ENCODE measurements at places on chromosomes 16 and 17.

- no peak for DNase-seq
- peak overlapping the region; percentile 34 for H3K27ac ChIP-seq
- H3K4me1 ChIP-seq, result peaks cover 13% of the 10 kb centered on the region
These were observed 1.1 kb upstream of the TPPP3 start for GRCh38 chr16:67394155-67395104.

DNA sequence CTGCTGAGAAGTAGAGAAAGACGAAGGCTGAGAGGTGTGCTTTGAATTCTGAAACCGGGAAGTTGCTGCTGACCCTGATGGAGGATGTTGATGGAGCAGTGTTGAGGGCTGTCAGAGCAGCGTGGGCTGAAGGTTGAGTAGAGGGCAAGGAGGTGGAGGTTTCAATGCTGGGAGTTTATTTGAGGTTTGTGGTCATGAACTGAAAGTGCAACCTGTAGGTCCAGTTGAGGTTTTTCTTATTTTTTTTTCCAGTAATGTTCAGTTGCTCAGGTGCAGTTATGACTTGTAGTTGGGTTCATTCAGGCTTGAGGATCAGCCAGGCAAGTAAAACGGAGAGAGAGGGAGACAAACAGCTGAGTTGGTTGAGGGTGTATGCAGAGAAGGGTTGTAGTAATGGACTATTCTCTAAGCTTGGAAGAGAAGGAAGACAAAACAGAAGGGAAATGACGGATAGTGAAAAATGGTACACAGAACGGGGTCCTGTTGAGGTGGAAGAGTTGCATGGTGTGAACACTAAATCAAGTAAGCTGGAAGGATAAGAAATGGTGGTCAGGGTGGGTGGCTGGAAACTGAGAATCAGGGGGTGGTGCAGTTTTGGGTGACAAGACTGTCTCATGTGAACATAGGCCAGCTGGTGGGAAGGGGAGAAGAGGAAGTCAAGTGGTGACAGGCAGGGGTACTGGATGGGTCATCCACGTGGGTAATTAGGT is 8.7 kb upstream of the UBE2G1 start:
- H3K36me3 ChIP-seq, result no peaks in the 10 kb centered on the region
- peaks cover 6% of the 10 kb centered on the region for H3K4me1 ChIP-seq
- H3K27ac ChIP-seq, result peak overlapping the region; percentile 32
- no peak overlapping the region for H3K4me3 ChIP-seq
- peaks cover 3% of the 10 kb centered on the region for H3K27me3 ChIP-seq

DNA sequence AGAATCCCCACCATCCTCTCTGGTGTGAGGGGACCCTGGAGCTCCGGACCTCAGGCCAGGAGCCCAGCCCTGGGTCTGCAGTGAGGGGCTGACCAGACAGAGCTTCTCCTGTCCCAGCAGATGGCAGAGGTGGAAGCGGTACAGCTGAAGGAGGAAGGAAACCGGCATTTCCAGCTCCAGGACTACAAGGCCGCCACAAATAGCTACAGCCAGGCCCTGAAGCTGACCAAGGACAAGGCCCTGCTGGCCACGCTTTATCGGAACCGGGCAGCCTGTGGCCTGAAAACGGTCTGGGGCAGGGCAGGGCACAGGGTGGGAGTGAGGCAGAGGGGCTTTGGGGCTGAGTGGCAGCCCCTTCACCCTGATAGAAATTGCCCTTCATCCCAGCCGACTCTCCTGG is 527 bp downstream of the UNC45B start:
- H3K36me3 ChIP-seq, result no peaks in the 10 kb centered on the region
- no peak for DNase-seq
- no peak overlapping the region for H3K4me3 ChIP-seq
- H3K4me1 ChIP-seq, result no peaks in the 10 kb centered on the region
- peaks cover 6% of the 10 kb centered on the region for H3K27me3 ChIP-seq

DNA sequence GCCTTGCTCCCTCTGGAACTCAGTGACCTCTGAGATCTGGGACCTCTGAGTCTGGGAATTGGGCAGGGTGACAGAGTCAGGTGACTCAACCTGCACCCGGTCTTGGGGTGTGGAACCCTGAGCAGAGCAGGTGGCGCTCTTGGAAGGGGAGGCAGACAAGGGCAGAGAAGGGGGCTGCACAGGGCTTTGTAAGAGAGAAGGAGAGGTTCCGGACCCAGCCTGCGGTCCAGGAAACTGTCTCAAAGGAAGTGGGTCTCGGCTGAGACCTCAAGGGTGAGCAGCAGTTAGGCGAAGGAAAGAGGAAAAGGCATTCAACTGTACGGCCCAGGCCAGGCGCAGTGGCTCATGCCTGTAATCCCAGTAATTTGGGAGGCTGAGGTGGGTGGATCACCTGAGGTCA is 10.0 kb upstream of the RIPOR1 start:
- H3K4me1 ChIP-seq, result peaks cover 12% of the 10 kb centered on the region
- no peak overlapping the region for H3K27ac ChIP-seq
- no peaks in the 10 kb centered on the region for H3K36me3 ChIP-seq
- no peak overlapping the region for H3K4me3 ChIP-seq

- H3K36me3 ChIP-seq, result peaks cover 7% of the 10 kb centered on the region
- DNase-seq, result no peak
- H3K27me3 ChIP-seq, result no peaks in the 10 kb centered on the region
- peak overlapping the region; percentile 64 for H3K4me3 ChIP-seq
These were observed 11.1 kb downstream of the PRCD start for GRCh38 chr17:76550712-76551615.

- no peak for DNase-seq
- peak overlapping the region; percentile 44 for H3K4me3 ChIP-seq
- peaks cover 52% of the 10 kb centered on the region for H3K27me3 ChIP-seq
These were observed 3.9 kb downstream of the GFAP start for GRCh38 chr17:44911133-44912001.

DNA sequence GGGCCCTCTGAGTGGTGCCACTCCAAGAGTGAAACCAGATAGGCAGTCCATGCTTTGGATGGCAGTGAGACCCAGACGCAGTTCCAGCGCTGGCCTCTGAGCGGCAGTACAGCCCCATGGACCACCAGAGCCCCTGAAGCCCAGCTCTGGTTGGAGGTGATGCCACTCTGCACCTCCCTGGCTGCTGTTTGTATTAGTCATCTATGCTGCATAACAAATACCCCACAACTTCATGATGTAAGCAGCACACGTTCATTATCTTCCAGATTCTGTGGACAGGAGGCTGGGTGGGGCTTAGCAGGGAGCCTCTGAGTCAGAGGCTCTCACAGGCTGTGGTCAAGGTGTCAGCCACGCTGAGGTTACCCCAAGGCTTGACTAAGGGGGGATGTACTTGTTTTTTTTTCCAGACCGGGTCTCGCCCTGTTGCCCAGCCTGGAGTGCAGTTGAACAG is 5.1 kb upstream of the NME4 start:
- H3K36me3 ChIP-seq, result no peaks in the 10 kb centered on the region
- H3K4me3 ChIP-seq, result no peak overlapping the region
- H3K27ac ChIP-seq, result no peak overlapping the region
- H3K4me1 ChIP-seq, result peaks cover 30% of the 10 kb centered on the region
- DNase-seq, result peak; percentile 77
- no peaks in the 10 kb centered on the region for H3K27me3 ChIP-seq

DNA sequence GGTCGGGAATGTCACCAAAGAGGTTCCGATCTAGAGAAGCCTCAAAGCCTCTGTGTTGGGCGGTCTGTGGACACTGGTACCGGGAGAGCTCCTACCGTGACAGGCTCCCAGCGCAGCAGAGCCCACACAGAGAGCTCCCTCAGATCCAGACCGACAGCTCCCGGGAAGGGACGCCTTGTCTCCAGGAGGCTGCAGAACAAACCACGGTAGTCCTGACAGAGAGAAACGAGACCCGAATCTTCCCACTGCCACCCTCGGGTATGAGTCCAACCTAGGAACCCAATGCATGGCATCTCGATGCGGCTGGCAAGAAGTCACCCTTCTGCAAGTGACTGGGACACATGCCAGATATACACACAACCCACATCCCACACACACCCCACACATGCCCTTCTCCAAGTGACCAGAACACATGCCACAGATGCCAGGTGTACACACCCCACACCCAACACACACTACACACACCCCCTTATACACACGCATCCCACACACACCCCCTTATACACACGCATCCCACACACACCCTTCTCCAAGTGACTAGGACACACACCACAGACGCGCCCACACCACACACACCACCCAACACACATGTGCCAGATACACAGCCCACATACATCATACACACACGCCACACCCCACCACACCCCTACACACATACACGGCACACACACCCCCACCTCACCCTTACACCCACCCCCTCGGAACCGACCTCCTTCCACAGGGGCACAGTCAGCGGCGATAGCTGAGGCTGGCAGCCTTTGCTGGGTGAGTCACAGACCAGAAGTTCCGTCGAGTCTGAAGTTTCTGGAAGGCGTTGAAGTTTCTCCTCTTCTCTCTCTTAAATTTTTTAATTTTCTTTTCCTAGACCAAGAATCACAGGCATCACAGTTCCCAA is 15.9 kb upstream of the CYTH1 start:
- H3K4me3 ChIP-seq, result no peak overlapping the region
- H3K27me3 ChIP-seq, result no peaks in the 10 kb centered on the region

- DNase-seq, result no peak
- H3K27ac ChIP-seq, result no peak within 1 kb of the TSS
- no peak within 1 kb of the TSS for H3K4me3 ChIP-seq
- no peaks in the 10 kb centered on the region for H3K4me1 ChIP-seq
These were observed at the start of gene ITGAD for GRCh38 chr16:31393056-31393455. Gene ITGAD (plus strand): TSS chr16:31393335. CDS start chr16:31393361, 26 bp downstream.

DNA sequence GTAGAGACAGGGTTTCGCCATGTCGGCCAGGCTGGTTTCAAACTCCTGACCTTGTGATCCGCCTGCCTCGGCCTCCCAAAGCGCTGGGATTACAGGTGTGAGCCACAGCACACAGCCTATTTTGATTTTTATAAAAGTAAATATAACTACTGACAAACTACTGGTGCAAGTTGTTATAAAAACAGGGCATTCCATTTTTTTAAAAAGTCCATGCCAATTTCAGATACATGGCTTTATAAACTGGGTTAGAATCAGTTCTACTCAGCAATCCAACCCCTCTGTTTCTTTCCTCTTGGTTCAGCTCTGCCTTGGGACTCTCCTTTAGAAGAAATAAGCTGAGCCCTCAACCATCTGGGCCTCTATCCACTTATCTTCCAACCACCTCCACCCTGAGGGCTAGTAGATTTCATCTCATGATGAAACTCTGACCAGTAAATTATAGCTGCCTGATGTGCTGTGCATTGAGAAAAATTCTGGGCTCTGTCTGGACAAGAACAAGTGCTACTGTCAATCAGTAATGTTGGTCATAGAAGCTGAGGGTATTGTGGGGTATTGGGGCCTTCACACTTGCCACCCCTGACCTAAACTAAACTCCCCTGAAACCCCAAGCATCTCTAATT is 10.2 kb downstream of the RANBP10 start:
- no peak overlapping the region for H3K4me3 ChIP-seq
- H3K27me3 ChIP-seq, result no peaks in the 10 kb centered on the region
- no peak for DNase-seq
- H3K4me1 ChIP-seq, result peaks cover 5% of the 10 kb centered on the region
- peaks cover 23% of the 10 kb centered on the region for H3K36me3 ChIP-seq
- H3K27ac ChIP-seq, result peak overlapping the region; percentile 17

- no peak overlapping the region for H3K4me3 ChIP-seq
- H3K4me1 ChIP-seq, result peaks cover 19% of the 10 kb centered on the region
- H3K36me3 ChIP-seq, result no peaks in the 10 kb centered on the region
- no peak for DNase-seq
- H3K27ac ChIP-seq, result peak overlapping the region; percentile 67
These were observed 15.1 kb upstream of the DHX8 start for GRCh38 chr17:43468691-43469139.

DNA sequence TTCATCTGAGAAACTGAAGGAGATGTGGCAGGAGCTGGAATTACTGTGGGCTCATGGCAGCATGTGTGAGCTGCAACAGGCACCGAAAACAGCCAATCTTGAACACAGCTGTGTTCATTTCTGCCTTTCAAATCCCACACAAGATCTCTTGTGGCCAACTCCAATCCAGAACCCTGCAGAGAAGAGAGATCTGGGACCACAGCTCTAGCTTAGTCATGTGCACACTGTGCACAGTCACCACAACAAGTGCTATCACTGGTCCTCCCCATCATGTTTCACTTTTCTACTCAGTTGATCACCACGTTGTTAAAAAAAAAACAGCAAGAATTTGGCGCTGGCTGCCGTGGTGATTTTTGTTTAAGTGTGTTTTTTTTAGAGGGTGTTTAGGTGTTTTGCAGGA is 254.5 kb upstream of the ELAC2 start:
- H3K36me3 ChIP-seq, result no peaks in the 10 kb centered on the region
- H3K27ac ChIP-seq, result no peak overlapping the region
- peaks cover 32% of the 10 kb centered on the region for H3K27me3 ChIP-seq
- H3K4me3 ChIP-seq, result no peak overlapping the region

- H3K27ac ChIP-seq, result no peak overlapping the region
- H3K4me3 ChIP-seq, result no peak overlapping the region
- H3K36me3 ChIP-seq, result no peaks in the 10 kb centered on the region
- no peak for DNase-seq
- H3K27me3 ChIP-seq, result no peaks in the 10 kb centered on the region
These were observed 2.3 kb upstream of the BORCS6 start for GRCh38 chr17:8192070-8192815.

DNA sequence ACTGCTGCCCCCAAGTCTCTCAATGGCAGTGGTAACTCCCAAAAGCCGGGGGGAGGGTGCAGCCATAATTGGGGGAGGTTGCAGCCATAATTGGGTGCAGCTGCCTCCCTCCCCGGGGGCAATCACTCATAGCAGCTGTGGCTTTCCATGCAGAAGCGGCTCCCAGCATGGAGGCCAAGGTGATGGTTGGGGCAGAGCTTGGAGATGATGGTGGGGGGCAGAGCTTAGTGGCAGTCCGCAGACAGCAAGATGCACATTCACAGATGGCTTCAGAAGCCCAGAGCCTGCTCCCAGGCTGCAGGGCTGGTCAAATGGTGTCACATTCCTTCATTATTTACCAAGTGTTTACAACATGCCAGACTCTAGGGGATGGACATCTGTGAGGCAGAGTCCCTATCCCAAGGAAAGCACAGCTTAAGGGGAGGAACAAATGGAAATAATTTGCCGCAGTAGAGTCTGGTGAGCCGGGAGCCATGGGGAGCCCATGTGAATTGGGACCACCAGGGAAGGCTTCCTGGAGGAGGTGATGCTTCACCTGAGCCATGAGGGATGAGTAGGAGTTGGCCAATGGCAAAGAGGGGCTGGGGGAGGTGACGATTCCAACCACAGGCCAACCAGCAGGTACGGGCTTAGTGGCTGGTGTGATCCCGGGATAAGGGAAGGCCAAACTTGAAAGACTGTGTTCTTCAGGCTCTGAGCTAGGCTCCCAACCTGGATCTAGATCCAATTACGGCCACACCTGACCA is 8.1 kb downstream of the DOC2B start:
- no peaks in the 10 kb centered on the region for H3K36me3 ChIP-seq
- no peak for DNase-seq
- H3K27ac ChIP-seq, result no peak overlapping the region
- H3K4me3 ChIP-seq, result no peak overlapping the region
